ENCODE measurements at places on chromosomes 3 and 15.

GRCh38 chr3:174335324-174335723 lies 523.8 kb upstream of the NAALADL2 start:
- no peak for DNase-seq

GRCh38 chr3:152583963-152584362 lies 251.0 kb upstream of the P2RY1 start:
- no peak for DNase-seq

GRCh38 chr3:55165278-55165677 lies 237.4 kb upstream of the LRTM1 start:
- no peak for DNase-seq

GRCh38 chr3:10882851-10883250 lies 66.8 kb downstream of the SLC6A11 start:
- DNase-seq = no peak

- no peak for DNase-seq
Observed at GRCh38 chr3:53181024-53181371, 20.0 kb downstream of the PRKCD start.

GRCh38 chr15:71325481-71325880 lies 210.2 kb downstream of the THSD4 start:
- DNase-seq = no peak

GRCh38 chr3:101865751-101866509 lies 16.6 kb downstream of the NFKBIZ start:
- DNase-seq = no peak

- no peak for DNase-seq
Observed at GRCh38 chr15:100862162-100862561, 17.5 kb upstream of the ALDH1A3 start.

GRCh38 chr3:106208251-106208650 lies 339.4 kb upstream of the CBLB start:
- no peak for DNase-seq

DNA sequence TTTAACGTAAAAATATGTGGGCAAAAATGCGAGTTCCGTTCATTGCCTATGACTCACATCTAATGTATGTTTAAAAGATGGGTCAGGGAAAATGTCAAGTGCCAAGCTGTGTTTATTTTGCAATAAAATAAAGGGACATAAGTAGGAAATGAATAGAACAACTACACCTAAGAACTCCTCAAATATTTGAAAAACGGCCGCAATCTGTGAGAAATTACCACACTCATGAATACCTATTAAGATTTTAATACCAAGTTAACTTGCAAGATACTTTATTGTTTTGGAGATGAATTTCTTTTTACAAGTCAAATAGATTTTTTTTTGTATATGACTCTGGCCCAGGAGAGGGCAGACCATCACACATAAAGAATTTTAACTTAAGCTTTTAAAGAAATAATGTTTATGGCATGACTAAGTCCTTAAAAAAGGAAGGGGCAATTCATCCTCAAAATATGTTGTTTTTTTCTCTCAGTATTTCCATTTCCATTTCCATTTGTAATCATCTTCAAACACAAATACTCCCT lies 152.7 kb downstream of the SUCNR1 start:
- DNase-seq = peak; percentile 43

- DNase-seq = peak; percentile 63
Observed at GRCh38 chr15:55334997-55335396, 16.0 kb downstream of the PIGB start.

DNA sequence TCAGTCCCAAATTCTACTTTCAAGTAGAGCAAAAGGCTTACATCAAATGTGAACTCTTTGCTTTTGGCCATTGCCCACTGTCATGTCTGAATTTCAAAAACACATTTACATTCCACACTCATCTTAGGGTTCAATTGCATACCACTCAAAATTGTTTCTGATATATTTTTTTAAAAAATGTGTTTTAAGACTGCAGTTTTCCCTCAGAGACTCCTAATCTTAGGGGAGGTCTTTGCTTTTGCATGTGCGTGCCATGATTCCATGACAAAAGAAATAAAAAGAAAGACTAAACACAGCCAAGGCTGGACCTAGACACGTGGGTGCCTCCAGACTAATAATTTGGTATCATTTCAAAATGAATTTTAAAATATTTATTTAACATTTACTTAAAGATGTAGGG lies 396.8 kb upstream of the RASGRP1 start:
- DNase-seq = no peak

DNA sequence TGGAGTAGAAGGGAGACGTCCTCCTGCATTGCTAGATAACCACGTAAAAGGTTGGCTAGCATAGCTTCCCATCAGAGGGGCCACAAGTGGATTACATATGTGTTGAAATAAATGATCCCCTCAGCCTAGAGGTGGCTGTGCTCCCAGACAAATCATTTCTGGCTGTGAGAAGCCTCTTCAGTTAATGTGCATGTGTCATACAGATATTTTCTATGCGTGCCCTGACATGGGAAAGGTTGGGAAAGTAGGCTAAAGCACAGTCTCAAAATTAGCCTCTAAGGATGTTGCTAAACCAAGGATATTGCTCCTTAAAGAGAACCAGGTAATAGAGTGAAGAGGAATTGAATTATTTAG lies 17.8 kb downstream of the USP3 start:
- DNase-seq = no peak

- no peak for DNase-seq
Observed at GRCh38 chr3:34929036-34929435, 710.3 kb upstream of the ARPP21 start.

DNA sequence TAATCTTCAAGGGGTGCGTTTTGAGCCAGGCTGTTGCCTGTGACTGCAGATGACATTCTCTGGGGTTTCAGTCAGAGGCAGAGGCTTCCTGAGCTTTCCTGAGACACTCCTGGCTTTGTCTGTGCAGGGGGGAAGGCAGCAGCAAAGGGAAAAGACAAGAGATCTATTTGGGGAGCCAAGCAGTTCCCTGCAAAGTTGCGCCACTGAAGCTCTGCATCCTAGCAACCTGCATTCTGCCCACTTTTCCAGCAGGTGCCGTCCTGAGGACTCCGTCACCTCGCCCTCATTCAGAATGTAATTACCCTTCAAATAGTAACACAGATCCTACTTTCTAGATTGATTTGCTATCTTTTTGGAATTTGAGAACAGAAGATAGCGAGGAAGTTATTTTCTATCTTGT lies 1.9 kb upstream of the TMEM158 start:
- DNase-seq = no peak

- no peak for DNase-seq
Observed at GRCh38 chr3:63067999-63068645, 192.9 kb upstream of the CADPS start.

Measured in inflammatory macrophage treated with lipopolysaccharide for 4 hours (primary cell).